ENCODE measurements at places on chromosomes 2 and 18.

GRCh38 chr18:50313031-50313607, 25.6 kb upstream of the CXXC1 start:
- DNase-seq = no peak

GRCh38 chr18:37525262-37525585, 40.4 kb downstream of the CELF4 start:
- DNase-seq = no peak

- DNase-seq = no peak
Measured at GRCh38 chr2:68292108-68292710, 27.5 kb downstream of the CNRIP1 start.

DNA sequence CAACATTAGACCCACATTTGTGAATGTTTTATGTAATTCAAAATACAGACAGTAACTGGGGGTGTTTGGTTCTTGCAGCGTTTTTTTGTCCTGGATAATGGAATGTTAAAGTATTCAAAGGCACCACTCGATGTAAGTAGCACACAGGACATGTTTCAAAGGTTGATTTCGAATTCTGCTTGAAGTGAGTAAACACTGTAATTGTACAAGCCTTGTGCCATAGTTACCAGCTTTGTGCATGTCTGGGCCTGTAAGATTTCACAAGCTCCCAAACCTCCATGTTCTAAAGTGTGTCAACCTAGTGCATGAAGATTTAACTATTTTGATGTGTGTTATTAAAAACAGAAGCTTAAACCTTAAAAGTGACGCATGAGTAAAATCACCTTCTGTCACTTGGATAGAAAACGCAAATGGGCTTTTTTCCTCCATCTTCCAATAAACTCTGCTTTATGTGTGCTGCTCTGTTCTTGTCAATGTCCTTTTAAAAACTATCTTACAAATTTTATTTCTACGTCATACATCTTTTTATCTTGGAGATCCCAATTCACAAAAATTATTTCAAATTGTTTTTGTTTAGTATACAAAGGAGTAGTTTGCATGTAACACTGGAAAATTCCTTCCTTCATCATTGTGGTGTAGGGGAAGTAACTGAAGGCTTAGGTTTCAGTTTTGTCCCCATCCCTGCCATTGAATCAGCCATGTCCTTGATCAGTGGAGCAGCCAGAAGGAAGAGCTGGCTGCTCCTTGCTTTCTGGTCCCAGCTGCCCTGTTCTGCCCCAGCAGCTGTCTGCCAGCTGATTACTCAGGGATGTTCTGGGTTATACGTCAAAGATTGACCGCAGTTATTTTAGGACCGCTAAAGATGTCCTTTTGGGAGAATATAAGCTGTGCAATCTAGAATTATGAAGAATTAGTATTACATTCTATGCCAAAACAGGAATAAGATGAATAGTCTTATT, 119.2 kb downstream of the PRKRA start:
- DNase-seq = no peak

GRCh38 chr2:39629646-39630045, 36.1 kb upstream of the TMEM178A start:
- no peak for DNase-seq

- no peak for DNase-seq
Measured at GRCh38 chr2:236051806-236052205, 116.4 kb downstream of the GBX2 start.

GRCh38 chr2:231457101-231457500, 7.2 kb downstream of the NCL start:
- DNase-seq = no peak
